ENCODE measurements at places on chromosomes 13 and 19.
A peak's percentile ranks its signal among the peaks of the same experiment; 100 is the strongest.

DNA sequence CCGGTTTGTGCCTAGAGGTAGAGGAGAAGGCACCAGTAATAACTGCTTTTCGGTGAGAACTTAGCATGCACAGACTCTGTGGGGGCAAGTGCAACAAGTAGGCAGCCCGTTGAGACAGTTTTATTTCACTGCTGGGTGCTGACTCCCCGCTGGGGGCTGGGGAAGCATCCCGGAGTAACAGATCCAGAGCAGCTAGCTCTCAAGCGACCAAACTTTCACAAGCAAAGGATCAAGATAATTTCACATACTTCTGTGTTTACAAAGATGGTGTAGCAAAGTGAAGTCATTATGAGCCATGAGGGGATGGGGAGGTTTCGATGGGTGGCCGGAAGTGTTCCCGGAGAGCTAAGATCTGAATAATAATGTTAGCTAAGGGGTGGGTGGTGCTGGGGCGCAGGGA lies 2.8 kb downstream of the NACC1 start:
- no peak for DNase-seq

GRCh38 chr13:23889615-23890607 lies 711 bp upstream of the MIPEP start:
- peak; percentile 74 for DNase-seq

DNA sequence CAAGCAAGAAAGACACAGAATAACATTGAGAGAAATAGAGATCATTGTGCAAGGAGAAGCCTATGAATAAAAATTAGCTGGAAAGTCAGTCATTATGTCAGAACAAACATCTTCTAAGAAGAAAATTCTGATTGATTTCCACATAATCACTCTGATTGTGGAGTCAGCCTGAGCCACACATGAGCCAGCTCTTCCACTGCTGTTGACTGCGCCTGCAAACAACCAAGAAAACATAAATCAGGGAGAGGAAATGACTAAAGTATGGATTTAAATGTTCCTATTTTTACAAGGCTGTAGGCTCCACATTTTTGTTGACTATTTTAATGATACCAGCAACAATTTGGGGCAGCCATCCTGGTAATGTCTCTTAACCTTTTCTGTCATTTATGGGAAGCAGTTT lies 962.3 kb downstream of the EFNB2 start:
- DNase-seq = no peak

DNA sequence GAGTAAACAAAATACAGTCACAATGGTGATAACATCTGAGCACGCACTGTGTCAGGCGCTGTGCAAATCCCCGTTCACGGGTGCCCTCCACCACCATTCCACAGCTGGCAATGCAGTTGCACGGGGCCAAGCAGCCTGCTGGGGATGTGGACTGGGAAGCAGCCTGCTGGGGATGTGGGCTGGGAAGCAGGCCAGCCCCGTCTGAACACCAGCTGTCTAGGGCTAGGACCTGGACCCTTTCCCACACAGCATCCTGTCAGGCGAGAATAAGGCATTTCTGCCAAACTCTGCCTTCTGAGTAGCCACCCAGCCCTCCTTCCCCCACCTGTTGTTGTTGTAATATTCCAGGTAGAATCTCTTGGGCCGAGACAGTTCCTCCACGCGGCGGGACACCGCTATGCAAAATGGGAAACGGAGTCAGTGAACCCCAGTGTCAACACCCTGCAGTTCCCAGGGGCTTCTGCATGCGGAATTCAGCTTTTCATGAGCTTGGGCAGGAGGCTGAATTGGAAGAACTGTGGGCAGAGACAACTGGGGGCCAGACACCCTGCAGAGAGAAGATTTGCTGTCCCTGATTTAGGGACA lies 27.8 kb upstream of the MIER2 start:
- no peak for DNase-seq

- peak; percentile 61 for DNase-seq
Observed at GRCh38 chr19:38267761-38268483, 3.5 kb downstream of the SPINT2 start.

DNA sequence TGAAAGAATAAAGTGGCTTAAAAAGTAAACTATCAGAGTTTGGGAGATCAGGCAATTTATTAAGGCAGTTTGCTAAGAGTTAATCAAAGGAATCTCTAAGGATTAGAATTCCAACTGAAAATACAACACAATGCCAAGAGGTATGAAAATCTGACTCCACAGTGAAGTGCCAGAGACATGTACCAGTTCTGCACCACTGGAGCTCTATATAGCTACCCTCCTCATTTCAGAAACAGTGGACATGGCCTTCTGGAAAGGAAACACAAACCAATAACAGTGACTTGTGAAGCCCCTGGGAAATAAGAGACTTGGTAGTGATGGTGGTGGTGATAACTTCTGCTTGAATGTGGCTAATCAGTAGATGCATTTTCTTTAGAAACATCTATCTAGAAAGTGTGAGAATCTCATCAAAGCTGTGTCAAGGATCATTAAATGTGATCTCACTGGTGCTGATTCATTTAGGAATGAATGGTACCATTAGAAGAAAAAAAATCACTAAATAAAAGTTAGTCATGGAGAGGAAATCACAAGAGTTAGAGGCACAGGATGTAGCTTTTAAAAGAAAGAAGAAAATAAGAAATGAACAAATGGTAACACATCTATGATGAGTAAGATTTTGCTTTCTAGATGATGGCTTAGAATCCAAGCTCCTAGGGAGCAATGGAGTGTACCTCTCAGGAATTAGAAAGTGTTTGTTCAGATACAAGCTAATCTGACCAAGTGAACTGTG lies 20.1 kb upstream of the N4BP2L1 start:
- no peak for DNase-seq

GRCh38 chr13:108495646-108496361 lies 133.6 kb upstream of the MYO16 start:
- peak; percentile 37 for DNase-seq

DNA sequence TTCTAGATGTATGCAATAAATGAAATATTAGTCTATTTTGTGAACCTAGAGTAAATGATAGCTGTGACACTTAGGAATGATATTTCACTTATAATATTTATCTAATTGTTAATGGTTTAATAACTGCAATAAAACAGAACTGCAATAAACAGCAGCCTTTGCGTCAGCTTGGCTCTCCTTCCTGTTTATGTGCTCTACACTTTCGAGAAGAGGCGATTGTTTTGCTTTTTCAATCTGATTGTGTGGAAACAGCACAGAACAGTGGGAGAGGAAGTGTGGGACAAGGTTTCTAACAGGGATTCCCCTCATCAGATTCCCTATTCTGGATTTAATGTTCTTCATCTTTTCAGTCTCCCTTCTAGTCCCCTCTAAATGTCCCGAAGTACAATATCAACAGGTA lies 17.3 kb upstream of the TRPC4 start:
- DNase-seq = no peak

DNA sequence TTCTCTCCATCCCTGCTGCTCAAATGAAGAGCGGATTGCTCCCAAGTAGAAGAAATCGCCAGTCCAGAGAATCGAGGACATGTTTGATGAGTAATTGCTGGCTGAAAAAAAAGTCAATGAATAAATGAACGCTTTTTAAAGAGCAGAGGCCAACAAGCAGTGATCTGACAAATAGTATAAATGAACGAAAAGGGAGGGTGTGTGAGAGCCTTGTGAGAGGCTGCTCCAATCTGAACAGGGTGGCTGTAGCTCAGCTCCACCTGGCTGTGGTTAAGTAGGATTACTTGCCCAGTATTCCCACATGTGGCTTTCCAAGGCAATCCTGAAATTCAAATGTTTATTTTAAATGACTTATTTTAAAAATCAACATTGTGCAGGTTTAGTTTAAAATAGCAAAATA lies 117.1 kb downstream of the TSHZ3 start:
- DNase-seq = no peak

- no peak for DNase-seq
Observed at GRCh38 chr13:99174533-99175100, 26.0 kb upstream of the UBAC2 start.

DNA sequence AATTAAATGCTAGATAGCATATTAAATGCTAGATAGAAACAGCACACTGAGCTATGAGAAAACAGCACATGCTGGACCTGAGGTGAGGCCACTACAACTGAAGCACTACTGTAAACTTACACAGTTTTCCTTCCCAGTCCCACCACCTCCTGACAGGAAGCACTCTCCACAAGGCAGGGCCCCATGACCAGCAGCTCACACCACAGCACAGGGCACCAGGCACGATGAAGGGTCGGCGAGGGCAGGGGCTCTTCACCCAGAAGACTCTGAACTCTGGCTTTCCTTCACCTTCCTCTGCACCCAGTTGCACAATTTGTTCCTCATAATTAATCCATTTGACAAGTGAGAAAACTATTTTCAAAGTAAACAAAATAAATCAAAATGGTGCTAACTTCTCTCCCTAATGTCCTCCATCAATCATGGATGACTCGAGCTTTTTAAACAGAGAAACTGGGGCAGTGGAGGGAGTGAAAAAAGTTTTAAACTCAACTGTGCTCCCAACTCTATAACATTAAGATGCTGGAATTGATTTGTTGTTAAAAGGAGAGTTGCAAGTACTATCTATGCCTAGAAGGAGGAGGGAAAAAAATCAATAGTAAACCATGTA lies 568.7 kb downstream of the UQCRFS1 start:
- no peak for DNase-seq

GRCh38 chr13:39955560-39955959 lies 300.1 kb downstream of the COG6 start:
- no peak for DNase-seq

DNA sequence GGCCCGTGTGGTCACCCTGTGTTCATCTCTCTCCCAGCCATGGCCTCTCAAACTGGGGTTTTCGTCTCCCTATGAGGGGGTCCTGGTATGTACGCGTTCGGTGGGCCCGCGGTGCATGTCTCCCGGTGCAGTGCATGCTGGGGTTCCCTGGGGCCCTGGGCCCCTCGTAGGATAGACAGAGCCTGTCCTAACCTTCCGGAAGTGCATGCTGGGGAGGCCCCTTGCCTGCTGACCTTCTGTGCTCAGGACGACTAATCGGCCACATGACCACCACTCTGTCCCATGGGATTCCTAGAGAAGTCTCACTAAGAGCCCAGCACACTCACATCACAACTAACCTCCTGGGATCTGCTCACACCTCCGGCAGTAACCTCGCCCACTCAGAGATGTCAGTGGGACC lies 4.9 kb upstream of the USE1 start:
- no peak for DNase-seq

GRCh38 chr13:50071379-50071778 lies 56.1 kb downstream of the KCNRG start:
- no peak for DNase-seq

- DNase-seq = no peak
Observed at GRCh38 chr19:28349604-28350003, 863.3 kb downstream of the UQCRFS1 start.

GRCh38 chr13:44713788-44714469 lies 137.8 kb upstream of the TSC22D1 start:
- no peak for DNase-seq

- no peak for DNase-seq
Observed at GRCh38 chr13:100490692-100491091, 97.9 kb downstream of the GGACT start.

All from WERI-Rb-1 (cell line).